Caki2 (cell line): ENCODE measurements at places on chromosomes 11 and 22. TPM values are rescaled to one million over a fixed set of nuclear protein-coding genes. Genes with fewer than 3 reads are reported as not detected.

GRCh38 chr11:22031791-22032190, 161.1 kb upstream of the ANO5 start:
- DNase-seq: no peak

CELSR1 gene
- 94.1 and 98.7 TPM in 2 replicates for total RNA-seq

GRK3 gene
- 0.98 and 1.5 TPM in 2 replicates for total RNA-seq

DNA sequence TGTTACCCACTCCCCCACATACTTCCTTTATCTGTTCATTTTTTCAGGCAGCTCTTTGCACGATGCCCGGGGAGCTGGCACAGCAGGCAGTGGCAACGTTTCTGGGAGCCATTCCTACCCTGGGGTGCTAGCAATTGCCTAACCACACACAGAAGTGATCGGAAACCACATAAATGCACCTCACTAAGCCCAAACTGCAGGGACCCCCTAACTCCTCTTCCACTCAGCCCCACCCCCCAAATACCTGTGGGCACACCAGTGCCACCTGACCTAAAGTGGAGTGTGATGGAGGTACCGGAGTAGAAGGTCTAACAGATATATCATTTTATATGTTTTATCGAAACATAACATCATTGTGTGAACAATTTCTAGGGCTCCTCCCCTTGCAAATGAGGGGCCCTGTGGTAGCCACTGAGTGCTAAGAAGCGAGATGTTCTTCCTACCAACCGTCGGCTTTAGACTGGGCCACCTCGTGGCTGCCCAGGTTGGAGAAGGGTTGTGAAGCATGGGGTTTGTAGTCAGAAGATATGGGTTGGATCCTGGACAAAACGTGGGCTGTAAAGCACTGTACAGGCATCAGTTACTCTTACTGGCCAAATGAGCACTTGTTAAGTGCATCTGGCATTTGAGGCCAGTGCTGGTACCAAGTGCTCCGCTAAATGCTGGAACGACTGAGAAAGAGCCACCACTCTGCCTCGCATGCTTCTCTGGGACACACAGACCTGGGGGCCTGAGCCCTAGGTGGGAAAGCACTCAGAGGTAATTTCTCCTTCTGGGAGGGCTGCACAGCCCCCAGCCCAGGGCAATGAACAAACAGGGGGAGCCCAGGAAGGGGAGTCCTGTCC, 2.8 kb downstream of the MRGPRD start:
- no peak for DNase-seq

DNA sequence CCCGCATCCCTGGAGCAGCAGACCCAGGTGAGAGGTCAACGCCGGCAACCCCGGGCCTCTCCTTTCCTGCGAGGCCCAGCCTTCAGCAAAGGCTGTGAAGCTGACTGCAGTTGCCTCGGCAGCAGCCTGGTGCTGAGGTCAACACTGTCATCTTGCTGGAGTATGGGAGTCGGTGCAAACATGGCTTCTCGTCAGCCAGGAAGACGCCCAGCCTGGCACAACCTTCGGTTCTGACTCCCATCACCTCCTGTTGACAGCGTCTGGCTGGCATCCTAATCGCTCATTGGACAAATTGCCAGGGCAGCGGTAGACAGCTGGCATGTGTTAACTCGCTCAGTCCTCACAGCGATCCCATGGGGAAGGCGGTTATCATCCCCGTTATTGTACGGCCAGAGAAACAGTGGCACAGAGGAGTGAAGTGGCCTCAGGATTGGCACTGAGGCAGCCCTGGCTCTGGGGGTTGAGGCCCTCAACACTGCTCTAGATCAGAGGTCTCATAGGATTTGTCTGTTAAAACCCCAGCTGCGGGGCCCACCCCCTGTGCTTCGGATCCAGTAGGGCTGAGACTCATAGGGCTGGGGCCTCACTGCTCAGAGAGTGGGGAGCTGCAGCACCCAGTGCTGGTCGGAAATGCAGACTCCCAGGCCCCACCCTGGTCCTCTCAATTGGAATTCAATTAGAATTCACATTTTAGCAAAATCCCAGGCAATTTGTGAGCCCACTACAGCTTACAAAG, 39.3 kb upstream of the TP53I11 start:
- no peak for DNase-seq

DNA sequence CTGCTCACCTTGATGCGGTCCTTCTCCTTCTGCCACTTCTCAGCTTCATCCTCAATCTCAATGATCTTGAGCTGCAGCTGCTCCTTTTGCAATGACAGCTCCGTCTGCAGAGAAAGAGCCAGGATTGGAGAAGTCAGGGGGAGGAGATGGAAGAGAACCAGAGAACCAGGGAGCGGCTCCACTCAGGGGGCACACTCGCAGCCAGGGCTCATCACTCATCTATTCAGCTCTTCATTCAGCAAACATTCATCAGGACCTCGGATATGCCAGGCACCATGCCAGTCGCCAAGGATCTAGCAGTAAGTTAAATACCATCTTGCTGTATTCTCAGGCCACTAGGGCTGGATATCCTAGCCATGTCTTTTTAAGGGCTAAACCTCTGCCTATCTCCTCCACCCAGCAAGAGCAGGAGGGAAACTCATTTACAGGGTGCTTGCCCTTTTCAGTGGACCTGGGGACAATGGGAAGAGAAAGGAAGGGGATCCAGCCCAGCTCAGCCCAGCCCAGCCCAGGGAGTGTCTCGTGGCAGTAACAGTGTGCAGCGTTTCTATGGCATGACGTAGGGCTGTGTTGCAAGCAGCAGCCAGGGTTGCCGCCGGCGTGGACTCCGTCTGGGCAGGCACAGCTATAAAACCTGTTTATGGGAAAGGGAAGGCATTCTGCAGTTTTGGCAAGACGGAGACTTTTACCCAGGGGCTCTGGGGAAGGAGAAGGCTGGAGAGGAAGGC, 9.4 kb downstream of the TRIM29 start:
- DNase-seq: no peak

DNA sequence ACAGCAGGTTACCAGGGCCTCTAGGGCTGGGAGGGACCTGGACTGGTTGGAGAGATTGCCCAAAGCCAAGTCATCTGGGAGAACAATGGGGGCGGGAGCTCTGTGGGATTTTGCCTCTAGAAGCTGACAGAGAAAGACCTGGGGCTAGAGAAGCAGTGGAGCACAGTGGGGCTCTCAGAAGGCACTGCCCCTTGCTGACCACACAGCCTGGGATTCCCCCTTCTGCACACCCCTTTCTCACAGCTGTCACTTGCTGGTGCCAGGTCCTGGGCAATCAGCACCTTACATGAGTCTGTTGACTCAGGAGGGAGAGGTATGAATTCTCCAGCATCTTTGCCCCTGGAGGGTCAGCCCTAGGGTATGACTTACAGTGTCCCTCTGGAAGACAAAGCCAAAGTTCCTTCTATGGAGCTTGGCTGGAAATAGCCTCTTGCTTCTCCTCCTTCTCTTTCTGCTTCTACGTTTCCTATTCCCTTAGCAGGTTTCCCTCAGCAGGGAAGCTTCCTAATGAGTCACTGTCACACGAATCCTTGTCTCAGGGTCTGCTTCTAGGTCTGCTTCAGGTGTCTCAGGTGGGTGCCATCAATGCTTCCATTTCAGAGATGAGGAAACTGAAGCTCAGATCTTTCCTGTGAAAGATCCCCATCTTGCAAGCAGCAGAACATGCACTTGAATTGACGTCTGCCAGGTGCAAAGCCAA, 27.0 kb downstream of the GDPD5 start:
- DNase-seq: no peak

- DNase-seq: no peak
These were observed 42.2 kb downstream of the FLI1 start for GRCh38 chr11:128735935-128736605.

- no peak for DNase-seq
These were observed 307.8 kb downstream of the C11orf87 start for GRCh38 chr11:109729761-109730160.

- DNase-seq: no peak
These were observed 399.2 kb upstream of the NARS2 start for GRCh38 chr11:78973876-78974275.
